ENCODE measurements at places on chromosomes 2 and 18. TPM values are rescaled to one million over a fixed set of nuclear protein-coding genes. Genes with fewer than 3 reads are reported as not detected.

SLC40A1 gene
- total RNA-seq: 32.1 TPM

REG3G gene
- total RNA-seq: not detected

REEP1 gene
- total RNA-seq: 22.9 TPM

SLC16A14 gene
- total RNA-seq: 0.85 TPM

UPP2 gene
- not detected for total RNA-seq

TNS1 gene
- 1,304 TPM for total RNA-seq

GPR55 gene
- not detected for total RNA-seq

ALPI gene
- not detected for total RNA-seq

IL1B gene
- total RNA-seq: not detected

TTN gene
- total RNA-seq: 5.0 TPM

DNA sequence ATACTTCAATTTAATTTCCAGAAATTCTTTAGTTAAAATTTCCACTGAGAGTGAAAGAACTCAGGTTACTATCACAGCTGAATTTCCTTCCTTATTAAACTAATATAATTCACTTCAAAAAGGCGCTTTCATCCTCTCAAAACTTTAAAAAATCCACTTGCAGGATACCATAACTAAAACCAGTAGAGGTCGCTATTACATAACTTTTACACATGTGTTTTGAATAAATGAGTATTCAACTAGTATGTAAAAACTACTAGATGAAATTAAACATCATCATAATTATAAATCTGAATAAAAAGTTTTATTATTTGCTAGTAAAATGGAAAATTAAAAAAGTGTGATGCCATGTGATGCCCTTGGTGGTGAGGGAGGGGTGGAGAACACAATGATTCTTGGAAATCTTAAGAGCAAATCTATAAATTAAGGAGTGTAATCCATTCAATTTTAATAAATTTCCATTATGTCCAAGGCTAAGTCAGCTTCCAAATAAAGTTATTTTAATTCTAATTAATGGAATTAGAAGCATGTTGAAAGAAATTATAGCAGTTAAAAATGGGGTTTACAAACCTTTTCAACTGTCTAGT, 61.4 kb downstream of the SOS1 start:
- ATAC-seq: no peak

- ATAC-seq: no peak
Measured at GRCh38 chr18:50986360-50987087, 18.7 kb downstream of the ELAC1 start.

DNA sequence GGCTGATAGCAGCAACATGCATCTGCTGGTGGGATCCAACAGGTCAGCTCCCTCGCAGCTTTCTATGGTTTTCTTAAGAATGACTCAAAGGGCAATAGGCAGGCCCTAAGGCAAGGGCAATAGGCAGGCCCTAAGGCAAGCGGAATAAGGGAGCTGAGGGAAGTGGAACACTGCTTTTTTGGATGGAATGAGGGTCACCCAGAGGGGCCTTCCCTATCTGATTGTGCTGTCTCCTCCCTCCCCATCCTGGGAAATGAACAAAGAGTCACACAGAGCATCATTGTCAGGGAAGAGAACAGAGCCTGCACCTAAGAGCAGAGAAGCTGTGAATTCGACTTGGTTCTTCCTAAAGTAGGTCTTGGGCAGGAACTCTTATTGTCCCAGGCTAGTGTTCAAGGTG, 43.3 kb upstream of the PTPRM start:
- no peak for ATAC-seq

DNA sequence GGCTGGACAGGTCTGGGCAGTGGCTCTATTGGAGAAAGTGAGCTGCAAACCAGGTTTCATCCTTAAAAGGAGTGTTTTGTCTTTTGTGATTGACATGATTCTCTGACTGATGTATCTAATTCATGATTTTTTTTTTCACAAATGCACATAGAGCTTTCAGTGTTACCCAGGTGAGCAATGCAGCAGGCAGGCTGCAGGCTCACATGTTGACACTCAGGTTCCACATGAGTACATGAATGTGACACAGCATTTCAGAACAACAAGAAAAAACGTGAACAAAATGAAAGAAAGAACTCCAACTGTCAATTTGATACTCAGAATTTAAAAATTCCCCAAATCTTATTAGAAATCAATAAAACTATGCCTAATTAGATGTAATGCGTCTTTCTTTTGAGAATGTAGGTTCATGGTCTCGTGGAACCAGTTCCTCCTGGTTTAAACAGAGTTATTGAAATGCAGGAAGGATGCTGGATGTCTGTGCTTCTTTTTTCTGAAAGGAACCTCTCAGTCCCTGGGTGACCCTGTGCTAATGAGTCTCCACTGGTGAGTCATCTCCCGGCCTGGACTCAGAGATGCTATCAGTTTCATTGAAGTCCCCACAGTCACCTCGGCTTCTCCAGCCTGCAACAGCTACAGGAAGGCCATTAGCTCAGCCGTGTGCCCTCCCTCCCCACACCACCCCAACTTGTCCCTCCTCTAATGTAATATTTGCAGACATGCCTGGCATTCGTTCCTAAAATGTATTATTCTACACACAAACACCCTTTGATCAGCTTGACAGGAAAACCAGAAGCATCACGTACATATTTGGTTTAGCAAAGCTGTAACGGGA, 430.4 kb downstream of the LPIN1 start:
- peak; percentile 64 for ATAC-seq

DNA sequence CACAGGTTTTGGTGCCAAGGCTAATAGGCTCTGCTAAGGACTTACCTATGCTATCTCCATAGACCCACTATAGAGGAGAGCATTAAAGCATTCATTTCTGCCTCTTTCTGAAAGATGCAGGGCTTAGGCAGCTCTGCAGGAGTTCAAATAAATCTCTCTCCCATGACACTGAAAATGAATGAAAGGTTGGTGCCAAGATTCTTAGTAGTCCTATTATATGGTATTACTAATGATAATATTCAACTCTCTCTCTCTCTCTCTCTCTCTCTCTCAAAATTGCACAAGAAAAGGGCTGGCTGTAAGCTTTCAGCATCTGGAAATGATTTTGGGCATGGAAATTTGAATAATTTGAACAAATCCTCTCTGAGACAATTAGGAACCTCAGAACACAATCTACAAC, 433.7 kb downstream of the MBD2 start:
- peak; percentile 19 for ATAC-seq

DNA sequence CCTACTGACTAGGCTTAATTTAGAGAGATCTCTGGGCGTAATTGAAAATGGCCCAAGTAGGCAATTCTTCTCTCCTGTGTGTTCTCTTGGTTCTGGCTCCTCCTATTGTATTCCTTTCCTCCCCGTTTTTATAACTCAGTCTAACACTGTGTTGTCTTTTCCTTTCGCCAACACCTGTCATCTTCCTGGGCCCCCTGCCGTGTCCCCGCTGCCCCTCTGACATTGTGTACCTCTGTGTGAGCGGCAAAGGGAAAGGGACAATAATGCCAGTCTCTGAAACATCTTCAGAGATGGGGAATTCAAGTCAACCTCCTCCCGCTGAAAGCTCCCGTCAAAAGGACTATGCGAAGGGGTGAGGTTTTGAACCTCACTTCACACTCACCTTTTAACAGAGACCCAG, 210.9 kb downstream of the GBX2 start:
- no peak for ATAC-seq

DNA sequence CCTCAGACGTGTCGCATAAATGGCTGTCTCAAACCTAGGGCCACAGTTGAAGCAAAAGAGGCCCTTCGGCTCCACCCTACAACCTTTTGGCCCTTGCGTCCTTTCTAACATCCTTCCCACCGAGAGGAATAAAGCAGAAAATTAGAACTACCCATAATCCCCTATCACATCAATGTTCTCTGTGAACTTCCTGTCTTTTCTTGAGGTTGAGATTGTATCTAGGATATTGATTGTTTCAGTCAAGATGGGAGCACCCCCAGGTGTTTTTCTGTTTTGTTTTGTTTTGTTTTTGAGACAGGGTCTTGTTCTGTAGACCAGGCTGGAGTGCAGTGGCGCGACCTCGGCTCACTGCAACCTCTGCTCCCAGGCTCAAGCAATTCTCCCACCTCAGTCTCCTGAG, 23.6 kb downstream of the INPP5D start:
- ATAC-seq: no peak

DNA sequence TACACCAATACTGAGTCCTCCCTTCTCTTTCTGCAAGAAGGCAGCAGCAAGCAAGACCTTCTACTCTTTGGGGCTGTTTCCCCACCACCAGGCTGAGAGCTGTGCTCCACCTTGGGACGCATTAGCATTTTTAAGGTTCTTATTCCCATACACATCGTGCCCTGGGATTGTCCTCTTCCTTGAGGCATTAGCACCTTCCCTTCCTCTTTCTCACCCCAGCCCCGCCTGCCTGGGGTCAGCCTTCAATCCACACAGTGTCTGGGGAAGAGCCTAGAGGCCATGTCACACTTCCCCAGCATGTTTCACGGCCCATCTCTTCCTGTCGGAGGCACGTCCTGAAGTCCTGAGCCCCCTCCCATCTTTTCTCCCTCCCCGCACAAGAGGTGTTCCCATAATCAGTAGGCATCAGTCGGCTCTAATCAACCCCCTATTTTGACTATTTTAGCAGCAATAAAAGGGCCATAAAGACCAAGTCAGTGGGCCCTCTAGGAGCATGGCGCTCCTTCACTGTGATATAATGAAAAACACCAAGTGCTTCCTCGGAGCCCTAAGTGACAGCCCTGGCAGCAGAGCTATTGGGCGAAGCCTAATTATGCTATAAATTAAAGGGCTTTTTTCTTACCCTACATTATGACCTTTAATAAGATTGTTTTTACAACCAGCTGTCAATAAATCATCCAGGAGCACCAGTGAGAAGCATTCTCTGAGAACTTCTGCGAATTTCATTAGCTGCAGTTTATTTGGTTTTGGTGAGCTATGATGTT, 55.0 kb upstream of the PKDCC start:
- ATAC-seq: no peak

GRCh38 chr18:44626807-44627206, 53.9 kb upstream of the SETBP1 start:
- no peak for ATAC-seq

DNA sequence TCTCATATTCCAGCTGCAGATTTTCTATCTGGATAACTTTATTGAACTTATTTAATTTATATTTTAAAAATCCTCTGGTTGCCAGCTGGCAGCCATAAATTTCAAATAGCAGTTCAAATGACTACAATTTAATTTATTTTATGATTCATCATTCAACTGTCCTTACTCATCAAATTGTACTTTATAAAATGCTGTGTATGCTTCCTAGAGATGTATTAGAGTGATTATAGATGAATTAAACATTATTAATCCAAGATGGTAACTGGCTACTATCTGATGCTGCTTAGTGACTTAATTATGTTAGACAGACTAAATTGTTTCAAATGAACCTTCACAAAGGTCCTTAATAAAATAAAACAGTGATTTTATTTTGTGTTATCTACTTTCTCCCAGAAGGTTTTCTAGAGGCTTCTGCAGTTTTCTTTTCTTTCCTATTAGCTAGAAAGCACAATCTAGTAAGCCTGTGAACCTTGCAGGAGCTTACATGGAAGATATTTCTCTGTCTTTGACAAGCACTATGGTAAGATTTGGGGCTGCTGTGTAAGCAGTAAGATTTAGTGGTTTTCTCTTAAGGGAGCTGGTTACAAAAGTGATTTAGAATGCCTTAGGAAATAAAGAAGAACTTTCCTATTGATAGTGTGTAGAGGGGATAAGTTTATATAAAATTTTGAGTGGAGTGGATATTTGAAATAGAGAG, 322.3 kb downstream of the FSIP2 start:
- ATAC-seq: no peak

DNA sequence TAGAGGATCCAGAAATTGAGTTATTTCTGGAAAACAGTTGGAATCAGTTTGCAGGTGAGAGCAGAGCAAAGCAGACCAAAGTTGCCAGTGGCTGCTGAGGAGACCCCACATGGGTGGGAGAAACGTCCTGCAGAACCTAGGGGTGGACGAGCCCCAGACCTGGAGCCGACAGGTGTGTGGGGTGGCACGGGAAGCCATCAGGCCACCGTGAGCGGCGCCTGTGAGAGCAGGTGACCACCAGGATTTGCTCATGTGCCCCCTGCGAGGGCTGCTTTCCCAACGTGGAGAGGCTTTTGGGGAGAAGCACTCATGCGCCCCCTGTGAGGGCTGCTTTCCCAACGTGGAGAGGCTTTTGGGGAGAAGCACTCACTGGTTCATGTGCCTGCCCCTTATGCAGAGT, 116.8 kb upstream of the NFATC1 start:
- no peak for ATAC-seq

Data from gastroesophageal sphincter (tissue), 4 donors.